NCI-H1694 treated with DMSO at 0.1 percent for 48 hours (cell line): ENCODE measurements at places on chromosomes 5 and 9.

GRCh38 chr5:118379470-118379869, 608.9 kb downstream of the DTWD2 start:
- DNase-seq: peak; percentile 21

DNA sequence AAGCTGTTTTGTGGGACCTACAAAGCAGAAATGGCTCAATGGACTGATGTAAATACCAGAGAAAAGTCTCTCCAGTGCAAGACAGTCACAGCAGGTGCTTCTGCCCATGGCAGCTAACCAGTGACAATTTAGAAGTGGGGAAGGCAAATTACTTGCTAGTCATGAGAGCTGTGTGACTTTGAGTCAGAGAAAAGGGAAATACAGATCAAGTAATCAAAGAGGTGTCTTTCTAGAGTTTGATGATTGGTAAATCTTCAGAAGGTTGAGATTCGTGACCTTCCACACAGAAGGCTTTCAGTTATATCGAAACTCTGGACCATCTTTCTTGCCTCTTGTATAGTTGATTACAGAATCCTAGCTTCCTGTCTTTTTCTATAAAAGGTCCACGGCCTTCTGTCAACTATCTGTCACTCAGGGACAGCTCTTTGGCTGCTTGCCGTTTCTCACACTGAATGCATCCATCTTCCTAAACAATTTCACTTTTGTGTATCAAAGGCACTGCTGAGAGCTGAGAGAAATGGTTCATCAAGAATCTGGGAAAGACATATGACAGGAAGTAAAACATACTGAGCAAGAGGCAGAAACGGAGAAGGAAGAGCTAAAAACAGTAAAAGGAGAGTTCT, 993.9 kb upstream of the ACO1 start:
- peak; percentile 62 for DNase-seq

DNA sequence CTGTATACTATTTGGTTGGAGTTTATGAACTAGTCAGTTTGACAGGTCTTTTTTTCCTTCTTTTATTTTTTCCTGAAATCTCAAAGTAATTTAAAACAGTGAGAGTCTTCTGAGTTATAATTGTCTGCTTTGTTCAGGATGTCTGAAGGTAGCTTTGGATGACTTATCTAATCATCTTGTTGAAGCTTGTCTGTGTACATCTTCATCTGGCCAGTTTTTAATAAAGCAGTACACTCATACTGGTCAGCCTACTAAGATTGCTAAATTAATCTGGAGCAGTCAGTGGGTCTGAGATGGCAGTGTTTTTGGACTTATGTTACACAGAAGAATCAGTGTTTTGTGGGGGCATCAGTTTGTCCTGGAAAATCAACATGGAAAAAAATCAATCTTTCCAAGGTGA, 482.4 kb downstream of the CDH10 start:
- no peak for DNase-seq

- DNase-seq: no peak
Observed at GRCh38 chr5:176743136-176743861, 67.1 kb upstream of the UNC5A start.

DNA sequence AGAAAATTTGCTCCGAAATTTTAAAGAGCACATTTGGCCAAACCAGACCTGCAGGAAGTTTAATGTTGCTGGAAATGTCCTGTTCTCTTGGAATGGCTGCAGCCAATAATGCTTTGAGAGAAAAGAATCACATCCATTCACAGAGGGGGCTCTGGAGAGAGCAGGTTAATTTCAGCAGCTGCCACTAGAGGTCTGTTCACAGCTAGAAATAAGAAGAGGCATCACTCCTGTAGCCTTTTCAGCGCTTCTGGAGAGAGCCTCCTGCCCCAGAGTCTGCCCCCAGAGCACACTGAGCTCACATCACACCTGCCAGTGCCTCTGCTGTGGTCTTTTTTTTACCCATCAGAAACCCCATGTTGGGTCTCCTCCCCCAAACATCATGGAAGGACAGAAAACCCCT, 124.8 kb upstream of the RAD23B start:
- DNase-seq: peak; percentile 36

- no peak for DNase-seq
Observed at GRCh38 chr5:171445644-171446516, 26.4 kb downstream of the FGF18 start.

DNA sequence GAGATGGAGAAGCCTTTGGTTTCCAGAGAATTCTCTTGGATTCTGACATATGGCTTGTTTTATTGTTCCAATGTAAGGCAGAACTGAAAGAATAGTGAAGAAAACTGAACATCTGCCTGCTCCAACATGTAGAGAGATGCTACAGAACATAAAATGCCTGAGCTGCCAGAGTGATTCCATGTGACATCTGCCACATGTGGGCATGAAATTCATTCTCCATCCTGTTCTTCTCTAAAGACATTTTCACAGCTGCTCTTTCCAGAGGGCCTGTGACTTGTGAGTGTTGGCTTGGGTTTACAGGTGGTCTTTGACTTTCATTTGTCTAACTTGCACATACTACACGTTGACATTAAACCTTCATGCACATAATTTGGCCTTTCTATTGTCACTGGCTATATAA, 33.7 kb upstream of the TXN start:
- peak; percentile 44 for DNase-seq

- no peak for DNase-seq
Observed at GRCh38 chr9:134002796-134003195, 10.7 kb upstream of the VAV2 start.

GRCh38 chr5:173963182-173963838, 25.7 kb upstream of the C5orf47 start:
- DNase-seq: no peak

DNA sequence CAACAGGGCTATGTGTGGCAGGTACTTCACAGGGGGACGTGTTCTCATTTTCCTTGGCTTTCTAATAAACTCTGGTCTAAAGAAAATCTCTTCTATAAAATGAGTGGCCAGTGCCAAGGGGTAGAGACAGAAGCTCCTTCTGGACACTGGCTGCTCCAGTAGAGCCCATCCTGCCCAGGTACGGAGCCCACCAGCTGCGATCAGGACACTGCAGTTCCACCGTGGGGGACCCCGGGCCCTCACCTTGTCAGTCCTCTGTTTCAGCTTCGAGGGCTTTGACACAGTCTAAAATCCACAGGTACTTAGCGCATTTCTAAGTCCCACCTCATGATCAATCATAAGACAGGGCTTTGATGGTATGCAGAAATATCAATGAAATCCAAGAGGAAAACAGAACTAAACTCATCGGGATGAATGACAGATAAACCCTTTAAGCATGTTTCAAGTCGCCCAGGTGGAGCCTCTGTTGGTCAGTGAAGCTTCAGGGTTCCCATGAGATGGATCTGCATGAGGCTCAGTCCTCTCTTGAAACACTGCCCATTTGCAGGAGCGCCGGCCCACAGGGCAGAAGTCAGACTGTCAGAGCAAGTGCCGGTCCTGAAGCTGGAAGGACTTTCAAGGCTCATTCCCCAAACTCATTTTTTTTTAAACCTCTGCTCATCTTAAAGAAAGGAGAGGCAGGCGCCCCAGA, 20.3 kb upstream of the TERT start:
- no peak for DNase-seq

DNA sequence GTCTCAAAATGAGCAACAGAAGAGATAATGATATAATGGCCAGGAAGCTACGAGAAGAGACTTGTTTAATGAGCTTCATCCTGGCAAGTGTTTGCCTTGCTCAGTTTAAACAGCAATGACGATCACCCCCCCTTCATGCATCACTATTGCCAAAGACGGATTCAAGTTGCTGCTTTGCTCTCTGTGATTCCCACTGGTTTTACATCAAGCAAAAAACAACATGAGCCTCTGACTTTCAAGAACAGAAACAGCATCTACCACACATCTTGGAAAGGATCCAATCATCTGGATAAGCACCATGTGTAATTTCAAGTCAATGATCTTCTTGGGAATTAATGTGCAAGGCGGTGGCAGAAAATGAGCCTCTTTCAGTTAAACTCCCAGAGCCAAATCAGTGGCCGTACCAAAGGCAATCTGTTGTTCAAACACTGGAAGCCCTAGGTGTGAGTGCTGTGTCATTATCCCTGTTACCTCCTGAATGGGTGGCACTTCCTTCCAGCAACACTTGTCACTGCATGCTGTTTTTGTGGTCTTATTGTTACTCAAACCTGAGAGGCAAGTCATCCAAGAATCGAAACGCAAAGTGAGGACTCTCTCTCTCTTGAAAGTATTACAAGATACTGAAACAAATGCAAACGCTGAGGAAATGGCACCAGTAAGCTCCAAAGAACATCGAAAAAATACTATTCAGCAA, 72.8 kb downstream of the MED27 start:
- DNase-seq: peak; percentile 40

- no peak for DNase-seq
Observed at GRCh38 chr9:109733690-109734089, 46.3 kb upstream of the PALM2AKAP2 start.

DNA sequence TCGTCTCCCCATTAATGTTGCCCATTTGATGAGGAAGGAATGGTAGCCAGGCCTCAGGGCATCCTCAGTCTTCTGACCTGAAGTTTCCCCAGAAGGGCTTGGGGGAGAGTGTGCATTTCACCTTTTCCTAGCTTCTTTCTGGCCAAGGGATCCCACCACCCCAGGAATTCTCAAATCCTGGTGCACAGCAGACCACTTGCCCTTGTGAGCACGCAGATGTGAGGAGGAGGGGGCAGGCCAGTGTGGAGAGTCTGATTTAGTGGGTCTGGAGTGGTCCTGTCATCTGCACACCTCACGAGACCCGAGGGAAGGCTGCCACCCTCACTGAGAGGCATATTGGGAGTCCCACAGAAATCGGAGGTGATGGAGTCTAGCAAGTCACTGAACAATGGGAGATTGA, 64.3 kb downstream of the CXXC5 start:
- no peak for DNase-seq

DNA sequence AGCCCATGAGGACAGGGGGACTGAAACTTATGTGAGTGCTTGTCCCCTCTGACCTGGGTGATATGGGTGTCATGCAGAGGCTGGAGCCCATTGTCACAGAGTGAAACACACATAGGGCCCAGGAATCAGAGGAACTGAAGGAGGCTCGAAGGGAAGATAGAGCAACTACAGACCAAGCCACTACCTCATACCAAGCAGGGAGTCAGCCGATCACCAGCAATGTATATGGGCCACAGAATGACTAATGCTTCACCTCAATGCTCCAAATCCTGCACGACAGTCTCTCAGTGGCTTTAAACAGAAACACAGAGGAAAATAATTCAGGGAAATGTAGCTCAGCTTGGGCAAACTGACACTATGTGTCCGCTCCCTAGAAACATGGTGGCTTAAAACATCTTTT, 8.9 kb upstream of the FBXW11 start:
- no peak for DNase-seq

- DNase-seq: no peak
Observed at GRCh38 chr5:56673171-56673570, 142.2 kb upstream of the MAP3K1 start.

DNA sequence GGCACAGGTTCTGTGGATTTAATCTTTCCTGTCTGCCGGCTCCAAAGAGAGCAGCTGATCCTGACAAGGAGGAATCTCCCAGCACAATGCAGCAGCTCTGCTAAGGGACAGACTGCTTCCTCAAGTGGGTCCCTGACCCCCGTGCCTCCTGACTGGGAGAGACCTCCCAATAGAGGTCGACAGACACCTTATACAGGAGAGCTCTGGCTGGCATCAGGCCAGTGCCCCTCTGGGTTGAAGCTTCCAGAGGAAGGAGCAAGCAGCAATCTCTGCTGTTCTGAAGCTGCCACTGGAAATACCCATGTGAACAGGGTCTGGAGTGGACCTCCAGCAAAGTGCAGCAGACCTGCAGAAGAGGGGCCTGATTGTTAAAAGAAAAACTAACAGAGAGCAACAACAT, 630.2 kb upstream of the FTMT start:
- no peak for DNase-seq

DNA sequence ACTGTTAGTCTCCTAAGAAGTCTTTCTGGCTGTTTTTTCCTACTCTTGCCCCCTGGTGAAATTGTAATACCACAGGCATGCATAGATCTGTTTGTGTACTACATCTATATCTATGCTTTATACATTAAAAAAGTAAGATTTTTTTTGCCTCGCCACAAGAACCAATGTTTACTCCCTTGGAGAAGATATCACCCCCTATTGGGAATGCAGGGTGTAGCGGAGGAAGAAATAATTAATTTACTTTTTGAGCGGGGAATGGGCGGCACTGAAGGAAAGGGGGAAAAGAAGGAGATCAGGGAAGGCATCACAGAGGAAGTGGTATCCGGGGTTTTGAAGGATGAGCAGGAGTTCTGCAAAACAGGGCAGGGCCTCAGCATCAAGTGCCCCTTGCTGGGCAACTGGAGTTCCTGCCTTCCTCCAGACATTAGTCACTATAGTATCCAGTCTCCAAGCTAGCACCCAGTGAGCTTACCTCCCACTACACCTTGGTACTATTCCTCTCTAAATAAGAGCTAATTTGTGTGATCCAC, 134.9 kb downstream of the GABBR2 start:
- no peak for DNase-seq

DNA sequence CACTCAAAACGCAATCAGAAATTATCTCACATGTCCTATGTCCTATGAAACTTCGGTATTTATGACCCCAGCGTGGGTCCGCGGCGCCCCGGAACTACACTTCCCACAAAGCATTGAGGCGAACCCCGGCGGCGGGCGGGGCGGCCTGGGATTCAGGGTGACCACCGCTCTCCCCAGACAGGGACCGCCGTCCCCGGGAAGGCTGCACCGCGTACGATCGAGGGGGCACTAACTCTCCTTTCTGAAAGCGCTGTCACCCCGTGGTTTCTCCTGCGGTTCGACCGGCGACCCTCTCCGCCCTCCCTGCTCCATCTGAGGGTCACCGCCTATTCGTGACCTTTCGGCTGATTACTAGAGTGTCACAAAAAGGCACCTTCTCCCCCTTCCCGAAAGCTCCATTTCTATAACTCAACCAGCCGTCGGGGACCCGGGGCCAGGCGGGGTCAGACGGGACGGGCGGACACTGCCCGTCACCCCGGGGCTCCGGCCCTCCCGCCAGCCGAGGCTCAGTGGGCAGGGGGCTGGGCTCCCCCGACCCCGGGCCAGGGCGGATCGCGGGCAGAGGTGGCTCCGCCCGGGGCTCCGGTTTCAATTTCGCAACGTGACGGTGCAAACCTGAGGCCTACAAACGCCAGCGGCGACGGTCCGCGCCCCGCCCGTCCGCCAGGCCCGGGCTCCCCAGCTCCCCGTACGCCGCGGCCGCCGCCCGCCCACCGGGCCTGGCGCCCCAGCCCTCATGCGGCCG, 1.3 kb downstream of the ECPAS start:
- no peak for DNase-seq

- no peak for DNase-seq
Observed at GRCh38 chr9:119951090-119951489, 581.9 kb upstream of the BRINP1 start.

- DNase-seq: no peak
Observed at GRCh38 chr5:127358284-127358683, 67.7 kb downstream of the MEGF10 start.

DNA sequence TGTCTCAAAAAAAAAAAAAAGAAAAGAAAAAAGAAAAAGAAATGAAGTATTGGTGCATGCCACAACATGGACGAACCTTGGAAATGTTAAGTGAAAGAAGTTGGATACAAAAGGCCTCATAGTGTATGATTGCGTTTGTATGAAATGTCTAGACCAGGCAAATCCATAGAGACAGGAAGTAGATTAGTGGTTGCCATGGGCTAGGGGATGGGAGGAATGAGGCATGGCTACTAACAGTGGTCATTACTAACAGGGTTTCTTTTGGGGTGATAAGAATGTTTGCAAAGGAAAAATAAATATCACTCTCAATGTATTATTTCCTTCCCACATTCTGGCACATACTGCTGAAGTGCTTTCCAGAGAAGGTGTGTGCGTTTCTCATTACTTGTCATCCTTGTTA, 44.1 kb downstream of the UGCG start:
- DNase-seq: no peak
